ENCODE measurements at places on chromosomes 11 and 22. TPM values are rescaled to one million over a fixed set of nuclear protein-coding genes. Genes with fewer than 3 reads are reported as not detected.

Gene OR6A2
- total RNA-seq = 0.24 TPM

Gene KIAA1671
- total RNA-seq = 57.1 TPM

Gene MCM5
- total RNA-seq = 92.8 TPM

Gene PAMR1
- total RNA-seq = 0.38 TPM

Gene HEPN1
- not detected for total RNA-seq

Gene FDX1
- total RNA-seq = 14.6 TPM

Gene HTATIP2
- total RNA-seq = 22.2 TPM

Gene SNX32
- 4.6 TPM for total RNA-seq

Gene C1QTNF5
- 0.31 TPM for total RNA-seq

Gene C22orf15
- total RNA-seq = not detected

Gene NAP1L4
- total RNA-seq = 201 TPM

Gene BTG4
- not detected for total RNA-seq

Gene JAM3
- 37.6 TPM for total RNA-seq

Gene SHANK3
- 6.9 TPM for total RNA-seq

Gene NRXN2
- total RNA-seq = 0.60 TPM

Gene DGCR6
- 3.1 TPM for total RNA-seq

Gene PRR14L
- total RNA-seq = 87.2 TPM

Gene TEX12
- not detected for total RNA-seq

Gene CD59
- total RNA-seq = 214 TPM

Gene ATG16L2
- total RNA-seq = 43.9 TPM

Gene CCDC89
- total RNA-seq = not detected

Gene TIGD3
- total RNA-seq = 3.0 TPM

Gene TENM4
- 117 TPM for total RNA-seq

Gene C11orf16
- not detected for total RNA-seq

Gene SLC35E4
- total RNA-seq = 2.6 TPM

Gene TRAF6
- 16.9 TPM for total RNA-seq

Gene ACAD8
- 35.9 TPM for total RNA-seq

Gene MMP8
- not detected for total RNA-seq

Gene STARD10
- total RNA-seq = 220 TPM

Gene GGTLC3
- total RNA-seq = 0.55 TPM

Gene CRYBB2
- total RNA-seq = 0.81 TPM

Gene MMP7
- total RNA-seq = not detected

Gene POU2AF1
- total RNA-seq = 0.58 TPM

Gene PEX26
- 46.1 TPM for total RNA-seq

Gene C22orf31
- total RNA-seq = not detected

Data from progenitor cell of endocrine pancreas (in vitro differentiated cells).